ENCODE measurements at places on chromosomes 12 and 14.
A peak's percentile ranks its signal among the peaks of the same experiment; 100 is the strongest.

- DNase-seq: peak; percentile 71
These were observed 46.2 kb downstream of the BCAT1 start for GRCh38 chr12:24902511-24903328.

- DNase-seq: no peak
These were observed 24.7 kb downstream of the ISCA2 start for GRCh38 chr14:74518221-74518620.

- DNase-seq: no peak
These were observed at the start of gene AKT1 for GRCh38 chr14:104794993-104795780. TSS of gene AKT1 (minus strand) at chr14:104795748. CDS start at chr14:104792643, 3,105 bp downstream.

- no peak for DNase-seq
These were observed 10.5 kb downstream of the PRPF40B start for GRCh38 chr12:49633703-49634345.

GRCh38 chr12:115975411-115975810 lies 302.1 kb downstream of the MED13L start:
- no peak for DNase-seq

GRCh38 chr12:46839964-46840363 lies 14.2 kb upstream of the SLC38A4 start:
- no peak for DNase-seq

DNA sequence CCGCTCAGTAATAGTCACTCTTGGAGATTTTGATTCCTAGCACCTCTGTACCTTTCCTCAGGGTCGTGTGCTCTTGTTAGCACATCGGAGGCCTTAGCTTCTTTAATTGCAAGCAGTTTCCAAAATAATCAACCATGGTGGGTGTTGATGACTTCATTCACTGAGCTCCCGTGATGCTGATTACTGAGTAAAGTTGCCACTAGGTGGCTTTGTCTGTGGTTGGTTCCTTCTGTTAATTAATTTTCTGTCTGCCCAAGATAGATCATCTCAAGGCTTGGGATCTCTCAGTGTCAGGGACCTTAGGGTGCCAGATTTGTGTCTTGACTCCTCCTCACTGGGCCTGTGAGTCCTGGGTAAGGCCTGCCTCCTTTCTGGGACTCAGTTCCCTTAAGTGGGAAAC lies 54.3 kb downstream of the PTPN11 start:
- DNase-seq: no peak

GRCh38 chr12:32398816-32399369 lies 465 bp upstream of the FGD4 start:
- DNase-seq: no peak

- DNase-seq: no peak
These were observed 1426.9 kb downstream of the AACS start for GRCh38 chr12:126492181-126492580.

DNA sequence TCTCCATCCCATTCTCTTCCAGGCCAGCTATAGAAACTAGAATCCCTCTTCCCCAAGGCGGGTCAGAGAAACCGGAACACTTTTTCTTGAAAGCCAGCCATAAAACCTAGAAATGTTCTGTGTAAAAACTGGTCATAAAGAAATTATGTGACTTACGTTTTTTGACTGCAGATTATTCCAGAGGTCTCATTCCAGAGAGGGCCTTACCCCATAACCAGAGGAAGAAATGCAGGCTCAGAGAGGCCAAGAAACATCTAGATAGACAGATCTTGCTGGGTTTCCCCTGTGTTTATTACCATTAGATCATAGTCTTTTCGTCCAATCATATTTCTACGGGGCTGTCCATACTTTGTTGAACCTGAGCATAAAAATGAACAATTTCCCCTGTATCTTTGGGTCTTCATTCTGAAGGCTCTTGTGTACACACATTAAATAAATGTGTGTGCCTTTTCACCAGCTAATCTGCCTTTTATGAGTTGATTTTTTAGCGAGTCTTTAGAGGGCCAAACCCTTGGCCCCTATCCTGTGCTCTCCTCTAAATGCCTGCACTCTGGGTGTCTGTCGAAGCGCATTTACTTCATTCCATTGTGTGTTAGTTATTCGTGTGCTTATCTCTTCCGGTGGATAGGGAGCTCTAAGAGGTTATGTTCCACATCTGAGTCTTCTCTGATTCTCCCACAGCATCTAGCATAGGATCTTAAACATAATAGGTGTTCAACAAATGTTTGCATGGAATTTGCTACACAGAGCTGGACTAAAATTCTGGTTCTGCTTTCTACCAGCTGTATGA lies 163.0 kb downstream of the ADCK1 start:
- DNase-seq: no peak

GRCh38 chr12:113474635-113475436 lies 3.2 kb upstream of the LHX5 start:
- DNase-seq: no peak

GRCh38 chr12:109592905-109593272 lies 19.3 kb downstream of the MVK start:
- no peak for DNase-seq

DNA sequence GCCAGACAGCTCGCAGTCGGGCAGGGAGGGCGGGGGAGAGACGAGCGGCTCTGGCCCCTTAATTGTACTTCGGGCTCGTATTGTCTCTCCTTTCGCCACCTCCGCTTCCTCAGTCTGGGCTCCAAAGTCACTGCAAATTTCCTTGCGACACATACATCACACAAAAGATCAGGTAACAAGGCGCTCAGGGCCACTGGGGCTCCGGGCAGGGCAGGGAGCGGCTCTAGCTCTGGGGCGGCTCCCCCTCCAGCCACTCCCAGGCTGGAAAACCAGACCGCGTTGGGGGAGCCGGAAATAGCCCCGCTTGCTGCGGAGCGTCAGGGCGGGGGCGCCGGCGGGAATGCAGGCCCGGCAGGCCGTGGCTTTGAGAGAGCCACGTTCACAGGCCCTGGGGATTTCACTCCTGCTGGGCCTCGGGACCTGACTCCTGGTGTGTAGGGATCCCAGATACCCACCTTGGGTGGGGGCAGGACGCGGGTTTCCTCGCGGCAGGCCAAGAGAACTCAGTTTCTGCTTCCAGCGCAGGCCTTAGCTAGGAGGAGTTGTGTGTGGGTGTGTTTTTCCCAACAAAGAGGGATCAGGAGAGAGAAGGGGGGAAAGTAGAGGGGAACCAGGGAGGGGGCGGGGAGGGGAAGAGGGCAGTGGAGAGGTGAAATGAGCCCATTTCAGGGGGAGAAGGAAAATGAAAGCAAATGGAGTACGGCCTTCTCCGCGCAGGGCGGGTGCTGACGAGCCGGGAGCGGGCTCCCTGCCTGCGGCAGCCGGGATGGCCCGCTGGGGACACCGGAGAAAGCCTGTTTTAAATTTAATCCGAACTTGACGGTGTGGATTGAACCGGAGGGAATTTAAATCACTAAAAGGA lies 4.4 kb upstream of the HOXC9 start:
- no peak for DNase-seq

- no peak for DNase-seq
These were observed 49.6 kb downstream of the MYRFL start for GRCh38 chr12:69874606-69875005.

DNA sequence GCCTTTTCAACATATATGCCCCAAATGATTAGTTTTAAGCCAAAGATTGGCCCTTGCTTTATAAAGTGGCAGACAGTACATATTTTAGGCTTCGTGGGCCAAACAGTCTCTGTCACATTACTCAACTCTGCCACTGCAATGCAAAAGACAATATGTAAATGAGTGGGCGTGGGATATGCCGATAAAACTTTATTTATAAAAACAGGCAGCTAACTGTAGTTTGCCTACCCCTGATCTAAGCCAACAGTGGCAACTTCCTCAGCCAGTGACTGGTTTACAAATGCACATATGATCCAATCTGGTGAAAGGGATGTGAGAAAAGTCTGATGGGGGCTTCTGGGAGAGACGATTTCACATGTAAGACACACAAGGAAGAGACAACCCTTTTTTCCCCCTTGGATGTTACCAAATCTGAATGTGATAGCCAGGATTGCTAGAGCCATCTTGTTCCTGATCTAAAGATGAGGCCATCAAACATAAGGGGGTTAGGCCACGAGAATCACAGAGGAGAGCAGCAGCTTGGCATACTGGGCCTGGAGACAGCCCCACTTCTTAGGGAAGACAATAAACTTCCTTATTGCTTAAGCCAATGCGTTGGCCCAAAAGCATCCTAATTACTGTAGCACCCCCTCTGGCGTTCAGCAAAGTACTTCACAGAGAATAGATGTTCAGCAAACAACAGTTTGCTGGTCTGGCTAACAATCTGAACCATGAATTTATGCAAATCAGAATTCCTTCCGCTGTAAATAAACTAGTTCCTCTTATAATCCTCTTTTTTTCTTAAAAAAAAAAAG lies 75.2 kb upstream of the TMCC3 start:
- no peak for DNase-seq

GRCh38 chr14:62655166-62655565 lies 390.1 kb downstream of the KCNH5 start:
- no peak for DNase-seq

DNA sequence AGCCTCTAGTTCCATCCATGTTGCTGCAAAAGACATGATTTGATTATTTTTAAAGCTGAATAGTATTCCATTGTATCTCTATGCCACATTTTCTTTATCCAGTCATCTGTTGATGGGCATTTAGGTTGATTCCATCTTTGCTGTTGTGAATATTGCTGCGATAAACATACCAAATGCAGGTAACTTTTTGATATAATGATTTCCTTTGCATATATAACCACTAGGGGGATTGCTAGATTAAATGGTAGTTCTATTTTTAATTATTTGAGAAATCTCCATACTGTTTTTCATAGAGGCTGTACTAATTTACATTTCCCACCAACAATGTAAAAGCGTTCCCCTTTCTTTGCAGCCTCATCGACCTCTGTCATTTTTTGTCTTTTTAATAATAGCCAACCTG lies 342.5 kb downstream of the MDGA2 start:
- DNase-seq: no peak

DNA sequence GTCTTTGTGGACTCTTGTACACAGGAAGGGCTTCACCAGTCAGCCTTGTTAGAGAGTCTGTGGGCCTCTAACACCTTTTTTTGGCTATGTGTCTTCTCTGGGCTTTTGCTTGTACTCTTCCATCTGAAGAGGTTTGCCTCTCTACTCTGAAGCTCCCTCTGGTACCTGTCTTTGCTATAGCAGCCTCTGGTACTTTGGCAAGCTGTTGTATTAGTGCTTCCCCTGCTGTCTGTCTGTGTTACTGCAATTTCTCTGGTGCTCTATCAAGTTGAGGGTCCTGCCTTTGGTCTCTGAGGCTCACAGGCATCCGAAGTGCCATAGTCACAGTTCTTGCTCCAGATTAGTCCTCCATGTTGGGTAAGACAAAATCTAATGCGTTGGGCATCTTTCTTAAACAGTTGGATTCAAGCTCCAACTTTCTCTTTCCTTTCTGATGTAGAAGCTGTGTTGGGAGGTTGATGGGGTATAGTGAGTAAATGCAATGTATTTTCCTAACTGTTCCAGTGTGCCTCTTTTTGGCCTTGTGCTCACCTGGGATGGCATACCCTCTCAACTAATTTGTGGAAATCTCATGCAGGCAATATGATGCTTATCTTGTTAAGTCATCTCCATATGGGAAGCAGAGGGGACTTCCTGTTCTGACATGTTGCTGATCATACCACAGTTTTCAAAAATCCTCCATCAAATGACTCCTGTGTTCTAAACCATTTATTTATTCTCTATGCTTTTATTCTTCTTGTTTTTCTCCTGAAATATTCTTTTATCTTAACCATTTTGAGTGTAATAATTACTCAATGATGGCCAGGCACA lies 88.8 kb downstream of the ATF7IP start:
- no peak for DNase-seq

DNA sequence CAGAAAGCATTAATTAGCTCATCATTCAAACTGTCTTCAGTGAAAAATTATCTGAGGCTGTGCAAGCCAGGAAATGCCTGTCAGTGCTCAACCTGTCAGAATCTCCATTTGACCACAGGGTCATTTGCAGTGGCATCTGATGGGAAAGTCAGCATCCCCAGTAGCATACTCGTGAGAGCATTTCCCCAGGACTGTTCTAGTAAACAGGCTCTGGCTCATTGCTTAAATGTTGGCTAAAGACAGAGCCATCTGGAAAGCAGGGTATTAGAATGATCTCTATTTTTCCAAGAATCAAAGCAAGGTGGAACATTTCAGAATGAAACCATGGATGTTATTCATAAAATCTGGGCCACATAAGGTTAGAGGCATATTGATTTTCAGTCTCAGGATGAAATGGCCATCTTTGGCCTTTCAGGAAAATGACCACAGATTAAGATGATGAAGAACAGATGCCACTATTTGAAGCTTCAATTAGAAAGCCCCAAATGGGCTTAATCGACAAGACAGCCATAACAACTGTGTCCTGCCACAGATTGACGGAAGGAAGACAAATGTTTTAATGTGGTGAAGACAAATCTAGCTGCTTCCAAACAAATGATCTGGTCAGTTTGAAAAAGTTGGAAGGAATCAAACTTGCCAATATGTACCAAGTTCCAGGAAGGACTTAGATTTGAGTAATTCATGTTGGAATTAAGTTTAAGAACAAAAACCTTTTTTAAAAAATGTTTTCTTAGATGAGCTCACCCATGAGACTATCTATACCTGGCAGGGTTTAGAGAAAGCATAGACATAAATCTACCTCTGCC lies 94.0 kb upstream of the FAR2 start:
- no peak for DNase-seq

GRCh38 chr12:69073035-69073434 lies 140.1 kb upstream of the CPM start:
- DNase-seq: no peak

- no peak for DNase-seq
These were observed 13.6 kb upstream of the FOXJ2 start for GRCh38 chr12:8018666-8019581.

DNA sequence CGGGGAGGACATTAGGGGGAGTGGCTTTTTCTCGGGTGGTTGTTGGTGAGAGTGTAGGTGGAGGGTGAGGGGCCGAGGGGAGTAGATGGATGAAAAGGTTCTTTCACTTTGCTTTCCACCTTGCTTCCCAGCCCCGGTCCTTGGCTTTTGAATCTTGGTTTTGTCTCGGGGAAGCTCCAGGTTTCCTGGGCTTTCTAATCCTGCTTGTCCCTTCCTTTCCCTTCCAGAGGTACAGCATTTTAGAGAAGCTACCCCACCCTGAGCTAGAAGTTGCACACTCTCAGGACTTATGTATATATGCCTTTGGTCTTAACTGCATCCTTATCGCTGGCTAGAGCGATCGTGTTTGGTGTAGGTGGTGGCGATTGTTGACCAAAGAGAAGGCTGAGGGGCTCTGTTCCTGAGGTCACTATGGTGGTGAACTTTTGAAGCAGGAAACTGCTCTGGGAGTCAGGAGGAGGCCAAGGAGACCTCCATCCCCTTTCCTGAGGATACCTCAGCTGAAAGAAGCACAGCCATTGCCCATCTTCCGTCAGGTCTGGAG lies 862 bp downstream of the PIP4K2C start:
- no peak for DNase-seq

DNA sequence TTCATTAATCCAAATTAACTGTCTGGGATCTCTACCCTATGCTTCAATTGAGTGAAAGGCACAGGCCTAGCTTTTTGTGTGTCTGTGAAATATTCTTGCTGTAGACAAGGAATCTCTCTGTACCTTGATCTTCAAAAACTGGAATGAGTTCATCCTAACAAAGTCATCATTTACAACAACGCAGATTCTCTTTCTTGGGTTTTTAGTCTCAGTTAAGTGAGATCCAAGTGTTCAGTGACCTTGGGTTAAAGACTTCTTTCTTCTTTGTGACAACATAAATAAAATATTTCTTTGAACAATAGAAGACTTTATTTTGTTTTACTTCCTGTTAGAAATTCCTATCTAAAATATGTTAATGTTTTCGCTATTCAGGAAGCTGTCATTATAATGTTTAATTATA lies 192.2 kb upstream of the LMNTD1 start:
- DNase-seq: no peak

GRCh38 chr14:59018978-59019377 lies 169.5 kb upstream of the DAAM1 start:
- DNase-seq: no peak

- no peak for DNase-seq
These were observed 21.6 kb upstream of the SLC5A8 start for GRCh38 chr12:101231636-101232035.

- no peak for DNase-seq
These were observed 15.7 kb upstream of the CRY1 start for GRCh38 chr12:107108995-107109508.
